Activated T-helper 1 cell treated with anti-CD3 and anti-CD28 coated beads, Interleukin-2, amount 50 U/mL, for 16 hours (primary cell): ENCODE measurements at places on chromosomes 7 and 10.

DNA sequence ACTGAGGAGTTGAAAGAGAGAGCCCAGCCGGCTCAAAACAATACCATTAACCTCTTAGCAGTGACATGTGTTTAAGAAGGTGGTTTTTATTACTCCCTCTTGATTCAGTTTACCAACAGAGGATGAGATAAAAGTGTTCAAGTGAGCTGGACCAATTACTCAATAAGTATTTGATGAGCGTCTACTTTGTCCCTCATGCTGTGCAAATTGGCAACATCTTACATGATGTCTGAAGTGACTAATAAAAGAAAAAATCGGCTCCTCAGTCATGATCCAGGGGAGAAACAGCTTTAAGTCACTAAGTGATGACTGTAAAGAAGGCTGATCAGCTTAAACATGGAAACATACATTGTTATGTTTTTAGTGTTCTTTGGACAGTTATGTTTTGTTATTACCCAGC lies 7.8 kb downstream of the WNT16 start:
- DNase-seq, result no peak

GRCh38 chr10:84755311-84755710 lies 426.9 kb downstream of the CCSER2 start:
- DNase-seq, result no peak

DNA sequence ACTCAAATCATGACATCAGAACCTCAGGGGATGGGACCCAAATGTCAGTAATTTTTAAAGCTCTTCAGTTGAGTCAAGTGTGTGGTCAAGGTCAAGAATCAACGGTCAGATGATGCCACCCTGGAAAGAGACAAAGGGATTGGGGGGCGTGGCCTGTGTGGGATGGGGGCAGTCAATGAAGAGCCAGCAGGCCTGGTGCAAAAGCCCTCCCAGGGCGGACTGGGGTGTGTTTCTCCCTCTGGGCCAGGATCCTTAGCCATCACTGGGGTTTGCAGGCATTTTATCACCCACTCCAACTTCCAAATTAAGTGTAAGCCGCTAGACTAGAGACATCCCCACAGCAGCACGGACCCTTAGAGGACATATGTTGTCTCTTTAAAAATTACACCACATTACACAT lies 204.7 kb downstream of the USP6NL start:
- no peak for DNase-seq

DNA sequence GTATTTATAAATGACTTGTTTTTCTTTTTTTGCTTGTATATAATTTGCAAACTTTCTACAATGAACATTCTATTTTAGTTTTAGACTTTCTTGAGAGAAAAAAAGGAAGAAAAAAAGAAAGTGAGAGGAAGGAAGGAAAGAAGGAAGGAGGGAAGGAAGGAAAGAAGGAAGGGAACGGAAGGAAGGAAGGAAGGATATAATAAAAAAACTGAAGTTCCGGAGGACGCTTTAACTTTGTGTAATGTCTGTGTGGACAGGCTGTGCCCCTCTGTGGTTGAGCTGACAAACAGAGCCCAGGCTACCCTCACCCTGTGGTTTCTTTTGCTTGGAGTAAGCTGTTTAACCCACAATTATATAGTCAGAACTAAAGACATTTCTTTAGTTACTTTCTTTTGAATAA lies 108.7 kb downstream of the SEMA3D start:
- DNase-seq, result no peak

GRCh38 chr10:97182288-97182990 lies 3.3 kb downstream of the SLIT1 start:
- DNase-seq, result no peak

- no peak for DNase-seq
Observed at GRCh38 chr7:46146454-46147255, 225.6 kb upstream of the IGFBP3 start.

- DNase-seq, result no peak
Observed at GRCh38 chr10:5457741-5458140, 41.6 kb downstream of the CALML5 start.

DNA sequence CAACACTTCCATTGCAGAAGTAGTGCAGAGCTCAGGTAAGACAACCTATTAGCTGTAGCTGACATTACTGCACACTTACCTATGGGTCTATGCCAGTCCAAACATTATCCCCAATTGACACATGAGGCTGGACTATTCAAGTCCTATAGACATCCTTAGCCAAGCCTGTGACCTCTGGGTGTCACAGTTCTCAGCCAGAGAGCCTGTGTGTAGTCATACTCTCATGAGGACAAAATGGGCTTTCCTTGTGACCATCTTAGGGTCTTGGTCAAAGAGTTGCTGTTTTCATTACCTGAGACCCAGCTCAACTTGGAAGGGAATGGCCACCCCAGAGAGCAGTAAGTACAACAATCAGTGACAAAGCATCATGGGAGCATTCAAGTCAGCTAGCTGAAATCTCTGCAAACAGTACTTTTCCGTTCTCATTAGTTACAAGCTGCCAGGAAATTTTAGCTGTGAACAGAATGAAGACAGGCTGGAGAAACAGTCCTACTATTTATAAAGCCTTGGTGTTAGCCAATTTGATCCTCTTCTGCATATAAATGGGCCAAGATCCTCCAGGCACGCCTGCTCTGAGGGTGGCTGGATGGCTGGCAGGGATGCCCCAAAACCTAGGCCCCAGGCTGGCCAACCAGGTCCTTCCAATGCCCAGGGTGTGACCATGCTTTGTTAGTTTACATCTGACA lies 44.3 kb downstream of the NUDCD3 start:
- DNase-seq, result no peak

GRCh38 chr7:96774358-96774757 lies 64.7 kb upstream of the SEM1 start:
- no peak for DNase-seq

GRCh38 chr10:127003032-127003685 lies 97.9 kb downstream of the DOCK1 start:
- no peak for DNase-seq

DNA sequence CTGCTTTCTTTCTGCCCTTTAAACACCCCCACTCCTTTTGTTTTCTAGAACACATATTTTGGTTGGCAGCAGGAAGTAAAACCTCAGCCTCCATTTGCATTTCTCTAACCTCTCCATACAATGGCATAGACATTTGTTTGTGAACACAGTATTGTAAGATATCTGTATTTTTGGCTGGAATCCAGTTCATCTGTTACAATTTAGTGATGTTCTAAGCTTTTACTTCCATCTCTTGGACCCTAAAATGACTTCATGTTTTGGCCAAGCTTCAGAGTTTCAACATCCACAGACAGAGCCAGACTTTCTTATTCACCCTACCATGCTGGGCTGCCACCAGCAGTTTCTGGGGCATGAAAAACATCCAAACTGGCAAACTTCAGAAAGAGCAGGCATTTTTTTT lies 21.1 kb upstream of the AUTS2 start:
- DNase-seq, result no peak

DNA sequence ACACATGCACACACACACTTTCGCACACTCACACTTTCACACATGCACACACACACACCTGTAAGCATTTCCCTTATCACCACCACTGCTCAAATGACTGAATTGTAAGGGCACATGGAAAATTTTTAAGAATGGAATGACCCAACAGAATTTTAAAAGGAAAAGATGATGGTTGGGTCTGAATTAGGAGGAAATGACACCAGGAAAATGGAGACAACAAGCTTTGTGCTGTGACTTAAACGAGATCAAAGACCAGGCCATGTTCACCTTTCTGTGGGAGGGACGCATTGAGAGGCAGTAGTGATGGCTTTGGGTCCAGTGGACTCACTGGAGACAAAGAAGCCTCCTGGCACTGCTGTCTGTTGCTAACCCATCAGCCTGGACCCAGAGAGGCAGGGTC lies 16.7 kb upstream of the C10orf71 start:
- no peak for DNase-seq

- DNase-seq, result no peak
Observed at GRCh38 chr10:130959752-130960195, 351.7 kb downstream of the TCERG1L start.
